ENCODE measurements at places on chromosomes 11 and 22.

DNA sequence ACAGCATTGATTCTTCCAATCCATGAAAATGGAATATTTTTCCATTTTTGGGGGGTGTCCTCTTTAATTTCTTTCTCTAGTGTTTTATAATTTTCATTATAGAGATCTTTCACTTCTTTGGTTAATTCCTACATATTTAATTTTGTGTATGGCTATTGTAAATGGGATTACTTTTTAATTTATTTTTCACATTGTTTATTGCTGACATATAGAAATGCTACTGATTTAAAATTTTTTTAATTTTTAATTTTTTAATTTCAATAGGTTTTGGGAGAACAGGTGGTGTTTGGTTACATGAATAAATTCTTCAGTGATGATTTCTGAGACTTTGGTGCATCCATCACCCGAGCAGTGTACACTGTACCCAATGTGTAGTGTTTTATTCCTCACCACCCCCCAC, 26.6 kb upstream of the OOSP4B start:
- DNase-seq = no peak

DNA sequence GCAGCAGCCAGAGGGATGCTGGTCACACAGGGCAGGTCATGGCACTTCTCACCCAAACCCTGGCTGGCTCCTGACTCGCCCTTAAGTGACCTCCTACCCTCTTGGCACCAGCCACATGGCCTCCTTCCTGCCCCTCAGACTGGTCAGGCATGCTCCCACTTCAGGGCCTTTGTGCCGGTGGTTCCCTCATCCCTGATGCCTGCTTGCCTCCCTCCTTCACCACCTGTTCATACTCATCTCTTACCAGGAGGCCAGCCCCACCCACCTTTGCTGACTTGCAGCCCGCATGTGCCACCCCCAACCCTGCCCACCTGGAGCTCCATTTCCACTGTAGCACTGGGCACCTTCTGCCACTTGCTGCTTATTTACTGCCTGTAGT, 20.1 kb downstream of the GNAZ start:
- no peak for DNase-seq

DNA sequence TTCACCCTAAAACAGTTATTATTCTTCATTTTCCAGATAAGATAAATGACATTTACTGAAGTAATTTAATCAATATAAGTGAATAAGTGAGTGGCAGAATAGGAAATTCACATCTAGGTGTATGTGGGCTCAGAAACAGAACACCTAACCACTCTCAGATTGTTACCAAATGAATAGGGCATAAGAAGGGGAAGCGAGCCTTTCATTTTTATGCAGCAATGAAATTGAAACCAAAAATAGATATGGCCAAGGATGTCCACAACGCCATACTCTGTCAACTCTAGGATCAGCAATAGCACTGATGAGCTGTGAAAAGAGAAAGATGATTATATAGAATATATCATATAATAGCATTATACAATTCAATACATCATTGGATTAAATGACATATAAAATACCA, 398.1 kb upstream of the API5 start:
- no peak for DNase-seq

GRCh38 chr11:75467881-75468280, 34.9 kb upstream of the KLHL35 start:
- no peak for DNase-seq

DNA sequence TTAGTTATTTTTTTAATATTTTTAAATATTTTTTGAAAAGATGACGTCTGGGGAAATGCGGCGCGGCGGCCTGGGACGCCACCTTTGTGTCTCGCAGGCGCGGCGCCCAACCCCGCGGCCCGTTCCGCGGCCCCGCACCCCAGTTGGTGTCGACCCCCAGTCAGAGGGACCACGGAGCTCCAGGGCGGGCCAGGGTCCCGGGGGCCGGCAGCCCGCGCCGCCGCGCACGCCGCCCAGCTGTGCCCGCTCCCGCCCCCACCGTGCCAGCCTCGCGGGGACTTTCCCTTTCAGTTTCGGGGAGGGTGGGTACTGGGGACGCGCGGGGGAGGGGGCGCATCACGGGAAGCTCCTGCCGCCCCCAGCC, 1.6 kb downstream of the CCND1 start:
- no peak for DNase-seq

GRCh38 chr22:38049812-38050619, 7.2 kb upstream of the PICK1 start:
- no peak for DNase-seq

- no peak for DNase-seq
Measured at GRCh38 chr11:27443746-27444507, 28.7 kb downstream of the LGR4 start.

DNA sequence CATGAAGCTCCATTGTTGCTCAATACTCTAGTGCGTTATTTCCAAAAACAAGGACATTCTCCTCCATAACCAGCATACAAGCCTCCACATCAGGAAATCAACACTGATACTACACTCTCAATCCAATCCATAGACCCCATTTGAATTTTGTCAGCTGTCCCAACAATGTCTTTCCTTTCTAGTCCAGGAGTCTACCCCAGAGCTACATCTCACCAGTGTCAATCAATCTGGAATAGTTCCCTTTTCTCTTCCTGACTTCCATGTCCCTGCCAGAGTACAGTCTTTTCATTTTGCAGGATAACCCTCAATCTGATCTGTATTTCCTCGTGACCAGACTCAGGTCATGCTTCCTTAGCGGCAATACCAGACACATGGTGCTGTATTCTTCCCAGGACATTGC, 43.0 kb downstream of the TCF20 start:
- no peak for DNase-seq

GRCh38 chr11:72972496-72973128, 158.4 kb downstream of the ATG16L2 start:
- no peak for DNase-seq

DNA sequence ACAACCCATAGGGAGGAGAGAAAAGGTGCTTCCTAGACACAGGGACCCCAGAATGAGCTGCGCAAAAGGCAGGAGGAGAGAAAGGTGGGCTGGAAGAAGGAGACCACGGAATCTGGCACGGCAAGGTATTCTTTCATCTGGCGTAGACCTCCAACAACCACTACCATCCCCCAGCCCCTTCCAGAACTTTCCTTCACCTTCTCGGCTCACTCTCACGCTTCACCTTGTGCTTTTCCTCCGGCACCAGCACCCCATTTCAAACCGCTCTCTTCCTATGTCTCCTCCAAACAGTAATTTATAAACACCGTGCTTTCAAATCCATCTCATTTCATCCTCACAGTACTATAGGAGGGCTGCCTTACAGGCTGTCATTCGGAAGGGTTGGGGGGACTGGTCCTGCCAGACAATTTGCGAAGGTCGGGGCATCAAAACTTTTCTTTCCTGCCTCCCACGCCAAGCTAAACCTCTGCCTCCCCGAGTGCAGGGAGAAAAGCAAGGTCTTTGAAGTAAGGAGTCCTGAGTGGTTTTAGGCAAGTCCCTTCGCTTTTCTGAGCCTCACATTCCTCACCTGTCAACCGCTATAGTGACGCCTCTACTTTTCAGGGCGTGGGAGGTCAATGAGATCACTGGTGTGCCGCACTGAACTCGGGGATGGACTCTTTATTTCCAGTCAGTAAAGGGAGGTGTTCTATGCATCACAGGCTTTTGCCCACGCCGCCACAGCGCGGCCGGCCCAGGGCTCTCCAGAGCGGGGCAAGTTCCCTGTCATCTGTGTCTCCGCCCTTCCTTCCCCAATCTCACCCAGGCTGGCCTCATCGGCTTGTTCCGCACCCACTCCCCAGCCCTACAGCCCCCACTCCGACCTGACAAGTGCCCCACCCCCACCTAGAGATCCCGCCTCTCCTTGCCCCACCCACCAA, 800 bp downstream of the KCTD21 start:
- no peak for DNase-seq

GRCh38 chr11:75264356-75264755, 23.8 kb downstream of the TPBGL start:
- no peak for DNase-seq

- DNase-seq = no peak
Measured at GRCh38 chr11:88206751-88207150, 31.5 kb upstream of the RAB38 start.

DNA sequence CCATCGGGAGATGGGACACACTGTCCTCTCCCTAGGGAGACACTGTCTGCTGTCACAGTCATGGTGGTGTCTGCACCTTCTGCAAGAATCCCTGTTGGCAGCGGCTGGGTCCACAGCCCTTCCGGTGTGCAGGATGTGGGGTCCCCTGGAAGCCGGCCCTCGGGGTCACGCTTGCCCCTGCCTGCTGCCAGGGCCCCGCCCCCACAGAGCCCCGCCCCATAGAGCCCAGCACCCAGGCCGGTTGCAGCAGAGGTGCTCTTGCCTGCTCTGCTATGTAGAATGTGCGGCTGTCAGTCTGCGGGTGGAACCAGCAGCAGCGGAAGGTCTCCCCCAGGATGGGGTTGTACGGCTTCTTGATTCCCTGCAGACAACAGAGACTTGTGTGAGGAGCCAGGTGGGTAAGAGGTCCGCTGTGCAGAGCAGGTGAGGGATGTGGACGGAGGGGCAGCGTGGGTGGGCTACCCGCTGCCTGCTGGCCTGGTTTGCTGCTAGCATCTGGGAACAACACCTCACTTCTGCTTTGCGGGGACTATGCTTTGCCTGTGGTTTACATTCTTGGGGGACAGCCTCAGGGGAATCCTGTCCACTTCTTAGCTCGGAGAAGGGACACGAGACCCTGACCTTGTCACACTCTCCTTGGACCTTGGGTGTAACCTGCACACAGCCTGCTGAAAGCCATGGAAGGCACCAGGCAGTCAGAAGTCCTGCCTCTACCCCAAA, 44.9 kb upstream of the CARS1 start:
- no peak for DNase-seq

Measured in SW 1271 (cell line).